ENCODE measurements at places on chromosomes 7 and 10. TPM values are rescaled to one million over a fixed set of nuclear protein-coding genes. Genes with fewer than 3 reads are reported as not detected.

GRCh38 chr7:123798532-123799188 is 46.3 kb upstream of the HYAL4 start:
- H3K36me3 ChIP-seq, result no peaks in the 10 kb centered on the region
- H3K4me1 ChIP-seq, result no peaks in the 10 kb centered on the region
- no peaks in the 10 kb centered on the region for H3K27me3 ChIP-seq
- H3K4me3 ChIP-seq, result no peak overlapping the region
- H3K27ac ChIP-seq, result no peak overlapping the region

- no peaks in the 10 kb centered on the region for H3K4me1 ChIP-seq
- no peaks in the 10 kb centered on the region for H3K36me3 ChIP-seq
- no peak overlapping the region for H3K4me3 ChIP-seq
- no peaks in the 10 kb centered on the region for H3K27me3 ChIP-seq
- no peak for DNase-seq
- no peak overlapping the region for H3K27ac ChIP-seq
These were observed 691.1 kb downstream of the PHTF2 start for GRCh38 chr7:78489476-78490240.

Gene GNAT3
- total RNA-seq, result not detected

Gene CDNF
- total RNA-seq, result 0.63 TPM
